D341Med (cell line): ENCODE measurements at places on chromosomes 7 and 10.

- peak; percentile 76 for DNase-seq
Measured at GRCh38 chr10:21534604-21535493, 817 bp downstream of the MLLT10 start.

GRCh38 chr10:88450201-88450600 is 132.9 kb downstream of the RNLS start:
- no peak for DNase-seq

- DNase-seq, result no peak
Measured at GRCh38 chr7:155104913-155105312, 34.8 kb downstream of the HTR5A start.

- DNase-seq, result no peak
Measured at GRCh38 chr7:135234727-135235126, 1.1 kb downstream of the STRA8 start.

DNA sequence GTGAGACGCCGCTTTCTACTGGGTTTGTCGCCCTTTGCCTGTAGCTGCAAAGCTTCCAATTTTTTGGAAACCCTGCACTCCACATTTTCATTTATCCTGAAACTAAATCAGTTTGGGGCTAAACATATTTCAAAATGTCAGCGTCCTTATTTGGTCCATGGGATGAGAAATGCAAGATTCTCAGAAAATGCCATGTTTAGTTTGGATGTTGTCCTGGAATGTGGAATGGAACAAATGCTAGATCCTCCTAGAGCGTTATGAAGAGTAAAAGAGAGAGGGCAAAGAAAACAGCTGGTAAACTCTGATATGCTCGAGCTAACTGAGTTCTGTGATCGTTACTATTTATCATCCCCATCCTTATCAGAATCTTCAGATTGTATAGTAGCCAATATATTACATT is 236.9 kb downstream of the KLF6 start:
- no peak for DNase-seq

DNA sequence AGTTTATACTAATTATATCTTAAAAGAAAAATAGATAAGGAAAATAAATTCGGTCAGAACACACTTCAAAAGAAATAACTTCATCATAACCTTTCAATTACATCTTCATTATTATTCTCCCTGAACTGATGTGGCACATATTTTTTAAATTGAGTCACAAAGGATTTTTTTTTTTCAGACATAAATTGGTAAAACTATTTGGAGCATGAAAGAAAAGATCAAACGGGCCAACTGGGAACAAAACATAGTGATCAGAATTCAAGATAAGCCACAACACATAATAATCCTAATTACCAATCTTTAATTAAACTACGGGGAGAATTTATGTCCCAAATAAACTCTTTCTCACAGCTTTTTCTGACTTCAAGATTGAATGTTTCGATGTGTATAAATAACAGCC is 258.2 kb upstream of the MAGI2 start:
- DNase-seq, result no peak

GRCh38 chr7:51482976-51483375 is 166.4 kb upstream of the COBL start:
- DNase-seq, result no peak

DNA sequence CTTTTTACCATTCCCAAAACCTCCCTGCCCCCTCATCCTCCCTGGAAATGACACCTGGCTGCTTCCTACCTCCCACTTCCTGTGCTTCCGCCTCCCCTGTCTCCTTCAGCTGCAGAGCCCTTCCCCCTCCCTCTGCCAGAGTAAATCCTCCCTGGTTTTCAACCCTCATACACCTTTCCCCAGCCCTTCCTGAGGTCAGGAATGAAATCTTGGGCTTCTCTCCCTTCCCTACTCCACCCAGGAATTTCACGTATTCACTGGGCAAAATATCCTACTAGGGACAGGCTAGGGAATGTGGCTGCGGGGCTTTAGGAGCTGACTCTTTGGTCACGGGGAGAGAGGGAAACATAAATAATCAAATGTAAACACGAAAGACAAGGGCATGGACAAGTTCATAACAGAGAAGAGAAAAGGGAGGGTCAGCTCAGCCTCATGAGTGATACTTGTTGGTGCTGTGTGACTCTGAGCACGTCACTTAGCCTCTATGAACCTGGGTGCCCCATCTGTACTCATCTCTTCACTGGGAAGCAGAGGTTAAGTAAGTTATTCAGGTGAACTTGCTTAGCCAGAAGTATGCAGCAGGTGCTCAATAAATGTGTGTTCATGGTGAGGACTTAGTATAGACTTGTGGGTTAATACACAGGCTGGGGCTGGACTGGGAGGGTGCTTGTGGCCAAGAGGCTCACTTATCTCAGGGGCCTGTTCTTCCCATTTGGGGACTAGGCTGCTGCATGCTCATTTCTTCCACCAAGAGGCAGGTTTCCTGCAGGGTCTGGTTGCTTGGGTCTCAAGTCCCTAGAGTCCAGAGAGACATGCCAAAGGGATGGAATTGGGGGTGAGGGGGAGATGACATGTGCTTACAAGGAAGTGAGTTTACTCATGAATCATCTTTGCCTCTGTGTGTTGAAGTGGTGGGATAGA is 10.0 kb upstream of the DUSP5 start:
- no peak for DNase-seq

DNA sequence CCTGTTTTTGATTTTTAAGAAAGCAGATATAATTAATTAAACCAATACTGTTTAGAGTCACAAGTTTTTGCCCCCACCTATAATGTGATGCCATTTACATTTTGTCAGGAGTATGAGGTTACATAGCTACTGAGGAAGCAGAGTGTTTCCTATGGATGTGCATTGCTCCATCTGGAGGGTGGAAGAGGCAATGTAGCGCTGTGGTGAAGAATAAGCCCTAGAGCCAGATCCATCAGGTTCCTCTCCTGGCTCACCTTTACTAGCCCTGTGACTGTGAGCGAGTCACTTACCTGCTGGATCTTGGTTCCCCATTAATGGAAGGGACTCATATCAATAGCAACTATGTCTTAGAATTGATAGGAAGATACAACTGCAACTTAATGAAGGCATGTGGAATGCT is 216.0 kb downstream of the GPAM start:
- DNase-seq, result no peak

- peak; percentile 52 for DNase-seq
Measured at GRCh38 chr7:93055543-93056107, 62.2 kb downstream of the SAMD9 start.

DNA sequence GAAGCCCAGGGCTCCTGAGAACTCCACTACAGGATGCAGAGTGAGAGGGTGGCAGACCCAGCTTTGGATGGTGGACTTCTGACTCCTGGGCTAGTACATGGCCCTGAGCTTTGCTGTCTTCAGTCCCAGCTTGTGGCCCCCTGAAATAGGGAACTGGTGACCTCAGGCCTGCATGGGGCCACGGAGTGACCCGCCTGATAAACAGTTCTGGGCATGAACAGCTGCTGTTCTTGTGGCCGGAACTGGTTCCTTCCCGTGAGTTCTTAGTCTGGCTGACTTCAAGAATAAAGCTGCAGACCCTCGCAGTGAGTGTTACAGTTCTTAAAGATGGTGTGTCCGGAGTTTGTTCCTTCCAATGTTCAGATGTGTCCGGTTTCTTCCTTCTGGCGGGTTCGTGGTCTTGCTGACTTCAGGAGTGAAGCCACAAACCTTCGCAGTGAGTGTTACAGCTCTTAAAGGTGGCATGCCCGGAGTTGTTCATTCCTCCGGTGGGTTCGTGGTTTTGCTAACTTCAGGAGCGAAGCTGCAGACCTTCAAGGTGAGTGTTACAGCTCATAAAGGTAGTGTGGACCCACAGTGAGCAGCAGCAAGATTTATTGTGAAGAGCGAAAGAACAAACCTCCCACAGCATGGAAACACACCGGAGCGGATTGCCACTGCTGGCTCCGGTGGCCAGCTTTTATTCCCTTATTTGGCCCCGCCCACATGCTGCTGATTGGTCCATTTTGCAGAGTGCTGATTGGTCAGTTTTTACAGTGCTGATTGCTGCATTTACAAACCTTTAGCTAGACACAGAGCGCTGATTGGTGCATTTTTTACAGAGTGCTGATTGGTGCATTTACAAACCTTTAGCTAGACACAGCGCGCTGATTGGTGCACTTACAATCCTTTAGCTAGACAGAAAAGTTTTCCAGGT is 268.0 kb downstream of the ZEB1 start:
- no peak for DNase-seq

DNA sequence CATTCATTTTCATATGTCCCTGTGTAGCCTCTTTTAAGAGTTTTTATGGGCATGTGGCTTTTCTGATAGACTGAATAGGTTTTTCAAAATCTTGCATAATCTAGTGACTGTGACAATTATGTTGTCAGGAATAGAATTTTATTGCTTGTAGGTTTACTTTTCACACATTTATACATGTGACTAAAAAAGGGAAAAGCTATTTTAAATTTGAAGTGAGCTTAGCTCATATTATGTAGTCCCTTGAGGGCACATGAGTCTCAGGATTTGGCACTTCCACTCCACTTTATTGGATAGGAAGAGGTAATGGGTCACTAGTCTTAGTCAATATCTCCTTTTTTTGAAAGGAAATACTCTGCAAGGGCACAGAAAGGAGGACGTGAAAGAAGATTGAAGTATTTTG is 247.3 kb downstream of the SUGCT start:
- no peak for DNase-seq

GRCh38 chr7:33873981-33874750 is 31.2 kb upstream of the BMPER start:
- DNase-seq, result no peak

DNA sequence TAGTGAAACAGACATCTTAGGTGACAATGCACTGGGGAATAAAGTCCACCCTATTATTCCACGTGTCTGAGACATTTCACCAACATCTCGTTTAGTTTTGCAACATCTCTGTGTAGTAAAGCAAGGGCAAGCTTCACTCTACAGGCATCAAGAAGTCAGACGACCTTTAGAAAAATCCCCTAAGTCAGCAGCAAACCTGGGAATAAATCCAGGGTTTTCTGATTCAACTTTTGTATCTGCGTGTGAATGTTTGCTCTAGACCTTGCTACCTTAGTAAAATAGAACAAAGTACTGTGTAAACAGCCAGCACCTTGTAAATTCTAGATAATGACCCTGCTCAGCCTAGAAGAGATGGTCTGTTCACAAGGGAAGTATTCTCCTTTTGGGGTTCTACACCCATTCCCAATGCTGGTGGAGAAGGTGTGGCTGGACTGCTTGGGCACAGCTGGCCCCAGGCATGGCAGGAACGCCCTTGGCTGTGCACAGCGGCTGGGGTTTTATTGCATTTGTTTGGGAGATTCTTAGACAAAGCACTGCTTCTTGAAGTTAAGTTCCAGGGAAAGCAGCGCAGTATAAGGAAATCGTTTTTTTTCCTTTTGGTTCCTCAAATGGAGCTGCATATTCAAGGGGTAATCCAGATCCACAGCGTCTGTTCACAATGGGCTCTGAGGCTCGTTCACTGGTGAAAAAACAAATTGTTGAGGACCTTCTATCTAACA is 38.3 kb upstream of the GALNTL5 start:
- no peak for DNase-seq

DNA sequence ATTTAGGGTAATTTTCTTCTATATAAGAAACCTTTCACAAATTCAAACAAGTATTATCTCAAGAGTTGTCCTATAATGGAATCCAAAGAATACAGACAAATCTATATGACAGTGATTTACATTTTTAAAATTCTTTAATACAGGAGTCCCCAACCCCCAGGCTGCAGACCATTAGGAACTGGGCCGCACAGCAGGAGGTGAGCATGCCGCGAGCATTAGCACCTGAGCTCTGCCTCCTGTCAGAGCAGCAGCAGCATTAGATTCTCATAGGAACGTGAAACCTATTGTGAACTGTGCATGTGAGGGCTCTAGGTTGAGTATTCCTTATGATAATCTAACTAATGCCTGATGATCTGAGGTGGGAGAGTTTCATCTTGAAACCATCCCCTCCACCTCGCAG is 37.7 kb downstream of the SNX13 start:
- no peak for DNase-seq

- no peak for DNase-seq
Measured at GRCh38 chr10:92598321-92598720, 5.4 kb downstream of the KIF11 start.

- DNase-seq, result peak; percentile 43
Measured at GRCh38 chr7:284762-285722, 4.9 kb upstream of the FOXL3 start.

DNA sequence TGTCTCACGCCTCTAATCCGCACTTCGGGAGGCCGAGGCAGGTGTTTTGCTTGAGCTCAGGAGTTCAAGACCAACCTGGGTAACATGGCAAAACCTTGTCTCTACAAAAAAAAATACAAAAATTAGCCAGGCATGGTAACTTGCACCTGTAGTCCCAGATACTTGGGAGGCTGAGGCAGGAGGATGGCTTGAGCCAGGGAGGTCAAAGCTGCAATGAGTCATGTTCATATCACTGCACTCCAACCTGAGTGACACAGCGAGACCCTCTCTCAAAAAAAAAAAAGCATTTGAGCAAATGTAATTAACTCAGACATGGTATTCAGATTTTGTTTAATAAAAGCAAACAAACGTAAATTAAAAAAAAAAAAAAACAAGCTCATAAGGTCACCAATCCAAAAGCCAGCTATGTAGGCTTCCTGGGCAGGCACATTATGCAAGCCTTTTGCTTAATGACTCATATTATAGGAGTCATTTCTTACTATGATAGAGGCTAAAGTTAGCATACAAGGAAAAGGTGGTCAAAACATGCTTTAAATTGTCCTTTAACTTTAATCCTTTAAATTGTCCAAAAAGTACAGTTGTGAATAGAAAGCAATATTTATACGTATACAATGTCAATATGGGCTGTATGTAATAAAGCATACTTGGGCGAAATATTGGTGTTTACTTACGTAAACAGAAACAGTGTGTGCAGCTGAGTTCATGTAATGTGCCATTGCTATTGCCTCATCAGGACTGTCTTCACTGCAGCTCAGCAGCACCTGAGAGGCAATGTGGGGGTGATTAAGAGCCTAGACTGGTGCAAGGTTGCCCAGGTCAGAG is 13.0 kb downstream of the AKR1D1 start:
- DNase-seq, result no peak

GRCh38 chr10:91893051-91893450 is 16.2 kb downstream of the FGFBP3 start:
- no peak for DNase-seq

- DNase-seq, result peak; percentile 61
Measured at GRCh38 chr7:133940368-133940767, 186.8 kb upstream of the LRGUK start.

DNA sequence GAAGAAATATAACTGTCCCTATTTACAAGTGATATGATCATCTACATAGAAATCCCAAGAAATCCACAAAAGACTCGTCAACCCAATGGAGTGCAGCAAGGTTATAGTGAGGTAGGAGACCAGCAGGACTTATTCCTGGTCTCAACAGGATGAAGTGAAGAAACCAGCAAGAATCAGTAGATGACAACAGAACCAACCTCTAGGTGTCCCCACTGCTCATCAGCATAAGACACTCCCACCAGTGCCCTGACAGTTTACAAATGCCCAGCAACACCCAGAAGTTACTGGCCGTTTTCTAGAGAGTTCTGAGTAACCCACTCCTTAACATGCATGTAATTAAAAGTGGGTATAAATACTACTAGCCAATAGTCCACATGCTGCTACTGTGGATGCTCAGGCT is 470.5 kb upstream of the LRRTM3 start:
- no peak for DNase-seq

GRCh38 chr10:123149162-123149567 is 1.2 kb downstream of the HMX2 start:
- no peak for DNase-seq
